ENCODE measurements at places on chromosomes 2 and 18.
A peak's percentile ranks its signal among the peaks of the same experiment; 100 is the strongest.

GRCh38 chr18:58633874-58634273 lies 5.0 kb upstream of the ALPK2 start:
- DNase-seq, result no peak

- DNase-seq, result no peak
Measured at GRCh38 chr2:234494361-234495250, 2.3 kb downstream of the ARL4C start.

DNA sequence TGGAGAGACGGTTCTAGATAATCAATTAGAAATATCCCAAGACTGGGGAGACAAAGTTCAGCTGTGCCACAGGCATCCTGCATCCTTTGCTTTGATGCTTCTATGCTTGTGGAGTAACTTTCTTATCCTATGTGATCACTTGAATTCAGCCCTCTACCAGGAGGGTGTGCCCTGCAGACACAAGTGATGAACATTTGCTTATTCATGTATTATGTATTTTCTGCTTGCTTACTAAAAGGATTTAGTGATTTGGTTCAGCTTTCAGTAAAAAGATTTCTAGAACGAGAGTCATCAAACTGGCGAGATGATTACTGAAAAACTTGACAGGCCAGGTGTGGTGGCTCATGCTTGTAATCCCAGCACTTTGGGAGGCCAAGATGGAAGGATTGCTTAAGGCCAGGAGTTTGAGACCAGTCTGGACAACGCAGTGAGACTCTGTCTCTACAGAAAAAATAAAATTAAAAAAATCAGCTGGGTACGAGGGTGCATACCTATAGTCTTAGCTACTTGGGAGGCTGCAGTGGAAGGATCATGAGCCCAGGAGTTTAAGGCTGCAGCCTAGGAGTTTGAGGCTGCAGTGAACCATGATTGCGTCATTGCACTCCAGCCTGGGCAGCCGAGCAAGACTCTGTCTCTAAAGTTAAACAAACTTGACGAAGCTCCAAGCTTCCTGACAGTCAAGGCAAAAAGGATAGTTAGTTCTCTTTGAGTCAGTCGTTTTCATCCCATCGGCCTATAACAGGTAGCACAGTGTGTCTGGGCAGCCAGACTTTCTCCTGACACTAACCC lies 13.3 kb downstream of the HK2 start:
- DNase-seq, result no peak

DNA sequence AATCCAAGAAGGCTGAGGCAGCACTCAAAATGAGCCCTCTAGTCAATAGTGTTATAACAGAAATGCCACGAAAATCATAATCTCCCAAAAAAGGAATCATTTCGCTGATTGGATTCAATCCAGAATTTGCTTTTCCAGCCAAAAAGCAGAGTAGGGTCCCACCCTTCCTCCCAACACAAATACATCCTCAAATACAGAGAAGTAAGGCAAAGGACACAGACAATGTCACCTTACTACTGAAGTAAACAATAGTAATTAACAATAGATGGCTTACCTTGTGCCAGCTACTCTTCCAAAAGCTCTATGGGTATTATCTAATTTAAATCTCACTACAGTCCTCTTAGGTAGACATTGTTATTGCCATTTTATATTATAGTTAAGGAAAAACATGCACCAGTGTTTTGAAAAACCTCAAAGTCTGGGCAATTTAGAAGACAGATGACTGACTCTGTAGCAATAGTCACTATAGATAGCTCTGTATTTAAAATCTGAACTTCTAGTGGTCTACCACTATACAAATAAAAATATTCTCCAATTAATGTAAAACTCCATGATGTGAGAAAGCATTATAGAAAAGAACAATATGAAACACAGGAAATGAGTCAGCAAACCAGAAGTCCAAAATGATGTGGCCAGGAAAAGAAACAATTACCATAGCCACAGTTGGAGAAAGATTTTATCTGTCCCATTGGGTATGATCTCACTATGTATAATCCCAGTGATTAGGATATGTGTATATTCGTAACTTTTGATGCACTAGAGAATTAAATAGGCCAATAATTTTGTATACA lies 305.0 kb upstream of the ERBB4 start:
- no peak for DNase-seq

- no peak for DNase-seq
Measured at GRCh38 chr18:49716035-49716434, 97.3 kb downstream of the ACAA2 start.

DNA sequence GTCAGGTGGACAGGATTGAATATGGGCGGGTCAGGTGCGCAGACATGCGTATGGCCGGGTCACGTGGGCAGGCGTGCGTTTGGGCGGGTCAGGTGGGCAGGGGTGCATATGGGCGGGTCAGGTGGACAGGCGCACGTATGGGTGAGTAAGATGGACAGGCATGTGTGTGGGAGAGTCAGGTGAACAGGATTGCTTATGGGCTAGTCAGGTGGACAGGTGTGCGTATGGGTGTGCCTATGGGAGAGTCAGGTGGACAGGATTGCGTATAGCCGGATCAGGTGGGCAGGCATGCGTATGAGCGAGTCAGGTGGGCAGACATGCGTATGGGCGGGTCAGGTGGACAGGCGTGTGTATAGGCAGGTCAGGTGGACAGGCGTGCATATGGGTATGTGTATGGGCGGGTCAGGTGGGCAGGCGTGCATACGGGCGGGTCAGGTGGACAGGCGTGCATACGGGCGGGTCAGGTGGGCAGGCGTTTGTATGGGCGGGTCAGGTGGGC lies 30.3 kb upstream of the KLF11 start:
- DNase-seq, result no peak

GRCh38 chr2:126831234-126832005 lies 67.3 kb upstream of the TEX51 start:
- no peak for DNase-seq

- no peak for DNase-seq
Measured at GRCh38 chr2:182049372-182050148, 63.9 kb downstream of the PPP1R1C start.

GRCh38 chr2:176504440-176504839 lies 235.2 kb downstream of the MTX2 start:
- DNase-seq, result peak; percentile 18

- DNase-seq, result peak; percentile 50
Measured at GRCh38 chr18:38454764-38455469, 889.3 kb upstream of the CELF4 start.

GRCh38 chr2:67260343-67261277 lies 136.5 kb upstream of the ETAA1 start:
- DNase-seq, result no peak

DNA sequence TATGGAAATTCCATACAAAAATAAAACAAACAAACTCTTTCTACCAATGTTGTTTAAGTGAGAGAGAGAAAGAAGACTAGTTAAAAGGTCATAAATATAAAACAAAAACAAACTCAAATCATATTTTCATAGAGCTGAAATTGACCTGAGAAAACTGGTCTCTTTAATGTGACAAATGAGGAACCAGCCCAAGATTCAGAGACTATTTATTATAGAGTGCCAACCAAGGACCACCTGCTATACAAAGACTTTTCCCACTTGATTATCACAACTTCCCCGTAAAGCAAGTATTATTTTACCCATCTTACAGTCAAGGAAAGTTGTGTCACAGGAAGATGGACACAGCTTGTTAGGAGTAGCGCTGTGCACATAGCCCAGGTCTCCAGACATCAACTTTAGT lies 13.3 kb downstream of the ANKRD44 start:
- DNase-seq, result no peak

- DNase-seq, result no peak
Measured at GRCh38 chr2:240585101-240585500, 1.4 kb upstream of the CAPN10 start.

DNA sequence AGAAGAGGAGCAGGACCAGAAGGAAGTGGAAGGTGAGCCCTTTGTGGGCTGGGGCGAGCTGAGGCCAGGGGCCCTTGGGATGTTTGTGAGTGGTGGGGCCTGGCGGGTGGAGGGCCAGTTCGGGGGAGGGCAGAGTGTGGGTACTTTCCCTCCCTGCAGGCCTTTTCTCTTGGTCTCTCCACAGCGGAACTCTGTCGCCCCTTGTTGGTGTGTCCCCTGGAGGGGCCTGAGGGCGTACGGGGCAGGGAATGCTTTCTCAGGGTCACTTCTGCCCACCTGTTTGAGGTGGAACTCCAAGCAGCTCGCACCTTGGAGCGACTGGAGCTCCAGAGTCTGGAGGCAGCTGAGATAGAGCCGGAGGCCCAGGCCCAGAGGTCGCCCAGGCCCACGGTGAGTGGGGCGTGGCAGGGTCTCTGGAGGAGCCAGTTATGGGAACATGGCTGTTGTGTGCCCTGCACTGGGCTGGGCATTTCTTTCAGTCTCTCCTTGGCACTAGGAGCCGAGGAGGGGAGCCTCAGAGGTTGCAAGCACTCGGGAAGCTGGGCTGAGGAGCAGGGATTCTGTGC lies 10.8 kb downstream of the STK11IP start:
- no peak for DNase-seq

- no peak for DNase-seq
Measured at GRCh38 chr2:190545555-190546385, 11.2 kb upstream of the NEMP2 start.

- DNase-seq, result no peak
Measured at GRCh38 chr2:7837237-7837760, 844.6 kb upstream of the ID2 start.

DNA sequence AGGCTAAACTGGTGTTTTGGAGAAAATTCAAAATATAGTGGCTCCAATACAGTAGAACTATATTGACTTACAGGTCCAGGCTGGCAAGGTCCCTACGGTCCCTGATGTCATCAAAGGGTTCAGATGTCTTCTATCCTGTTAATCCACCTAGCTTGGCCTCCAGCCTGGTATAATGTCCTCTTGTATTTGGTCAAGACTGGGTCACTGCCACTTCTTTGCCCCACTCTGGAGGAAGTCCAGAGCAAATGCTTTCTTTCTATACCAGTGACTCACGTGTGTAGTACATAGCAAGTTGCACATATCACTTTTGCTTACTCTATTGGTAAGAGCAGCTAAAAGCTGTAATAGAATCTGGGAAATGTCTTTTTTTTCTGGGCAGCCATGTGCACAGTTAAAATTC lies 80.8 kb downstream of the LCLAT1 start:
- DNase-seq, result no peak

- peak; percentile 58 for DNase-seq
Measured at GRCh38 chr2:112259509-112260294, 4.9 kb upstream of the ZC3H8 start.

- no peak for DNase-seq
Measured at GRCh38 chr18:73099759-73100158, 232.0 kb upstream of the NETO1 start.

DNA sequence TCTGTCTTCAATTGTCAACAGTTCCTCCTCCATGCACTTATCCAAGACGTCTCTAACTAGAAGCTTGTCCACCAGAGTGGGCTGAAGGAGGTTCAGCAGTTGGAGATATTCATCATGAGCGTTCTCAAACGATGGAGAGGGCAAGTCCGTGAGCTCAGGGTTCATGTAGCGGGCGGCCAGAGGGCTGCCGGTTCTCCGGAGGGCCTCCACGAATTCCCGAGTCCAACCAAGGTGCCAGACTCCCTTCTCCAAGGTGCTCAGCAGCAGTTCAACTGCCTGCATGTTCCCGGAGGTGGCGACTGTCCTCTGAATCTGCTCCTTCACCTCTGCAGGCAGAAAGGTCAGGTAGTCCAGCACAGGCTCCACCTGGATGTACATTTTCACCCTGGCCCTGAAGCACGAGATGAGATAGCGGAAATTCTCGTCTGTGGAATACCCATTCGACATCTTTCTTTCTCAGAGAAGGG lies 590 bp downstream of the IFIH1 start:
- no peak for DNase-seq

- no peak for DNase-seq
Measured at GRCh38 chr2:119823734-119824334, 64.1 kb downstream of the PTPN4 start.

- DNase-seq, result no peak
Measured at GRCh38 chr2:9675415-9676351, 44.9 kb upstream of the YWHAQ start.

- no peak for DNase-seq
Measured at GRCh38 chr2:8310557-8311455, 371.1 kb upstream of the ID2 start.

GRCh38 chr2:217820091-217820819 lies 182.5 kb downstream of the TNS1 start:
- DNase-seq, result no peak

DNA sequence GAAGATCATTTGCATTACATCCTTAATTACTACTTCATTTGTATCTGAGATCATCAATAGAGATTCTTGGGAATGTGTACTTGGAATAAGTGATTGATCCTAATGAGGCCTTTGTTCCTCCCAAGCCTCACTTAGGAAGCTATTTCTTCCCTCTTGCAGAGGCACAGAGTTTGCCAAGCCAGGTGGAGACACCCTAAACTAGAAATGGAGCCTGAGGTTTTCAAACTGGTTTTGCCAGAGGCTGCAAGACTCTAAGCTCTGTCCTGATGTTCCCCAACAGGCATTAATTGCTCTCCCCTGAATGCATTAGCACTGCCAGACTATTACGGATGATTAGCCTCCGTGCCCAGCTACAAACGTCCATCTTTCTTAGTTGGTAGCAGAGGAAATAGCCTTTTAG lies 125.2 kb upstream of the LGALSL start:
- DNase-seq, result no peak

DNA sequence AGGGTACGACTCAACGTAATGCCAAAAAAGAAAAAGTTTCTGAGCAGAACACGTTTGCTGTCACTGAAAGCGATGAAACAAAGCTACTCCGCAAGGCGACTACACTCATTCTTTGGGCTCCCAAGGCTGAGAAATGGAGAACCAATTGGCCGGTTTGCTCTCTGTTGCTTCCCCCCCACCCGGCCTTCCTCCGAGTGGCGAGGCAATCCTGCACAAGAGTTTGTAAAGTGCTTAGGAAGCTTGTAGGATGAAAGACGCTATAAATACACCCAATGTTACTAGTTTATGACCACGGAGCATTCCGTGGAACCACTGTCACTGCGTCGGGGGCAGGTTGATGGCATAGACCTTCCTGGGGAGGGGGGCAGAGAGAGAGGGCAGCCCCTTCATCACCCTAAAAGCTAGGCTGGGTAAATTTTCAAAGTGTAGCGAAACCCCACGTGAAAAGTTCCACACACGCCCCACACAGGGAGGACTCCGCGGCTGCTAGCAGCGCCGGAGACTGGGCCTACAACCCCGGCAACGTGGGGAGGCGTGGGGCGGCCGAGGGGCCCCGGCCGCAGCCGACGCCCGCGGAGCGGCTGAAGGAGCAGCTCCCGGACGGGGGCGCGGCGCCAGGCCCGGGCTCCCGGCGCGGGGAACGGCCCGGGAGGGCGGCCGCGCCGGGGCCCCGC lies 915 bp downstream of the CUL3 start:
- no peak for DNase-seq

GRCh38 chr2:164642268-164642667 lies 21.0 kb upstream of the GRB14 start:
- DNase-seq, result no peak

DNA sequence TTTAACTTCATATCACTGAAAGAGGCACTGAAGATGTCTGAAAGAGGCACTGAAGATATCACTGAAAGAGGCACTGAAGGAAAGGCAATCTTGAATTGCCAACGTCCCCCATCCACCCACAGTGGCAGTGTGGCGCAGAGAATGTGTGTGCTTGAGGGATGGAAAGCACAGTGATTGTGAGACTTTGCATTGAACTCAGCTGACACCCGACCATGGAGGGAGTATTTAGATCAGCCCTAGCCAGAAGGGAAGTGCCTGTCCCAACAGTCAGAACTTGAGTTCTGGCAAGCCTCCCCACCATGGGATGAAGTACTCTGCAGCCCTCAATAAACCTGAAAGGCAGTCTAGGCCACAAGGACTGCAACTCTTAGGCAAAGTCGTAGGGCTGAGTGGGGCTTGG lies 33.8 kb downstream of the MAP4K3 start:
- DNase-seq, result no peak
